ENCODE measurements at places on chromosomes 7 and 10.

GRCh38 chr10:59148701-59149100 lies 27.7 kb upstream of the PHYHIPL start:
- no peak for DNase-seq

DNA sequence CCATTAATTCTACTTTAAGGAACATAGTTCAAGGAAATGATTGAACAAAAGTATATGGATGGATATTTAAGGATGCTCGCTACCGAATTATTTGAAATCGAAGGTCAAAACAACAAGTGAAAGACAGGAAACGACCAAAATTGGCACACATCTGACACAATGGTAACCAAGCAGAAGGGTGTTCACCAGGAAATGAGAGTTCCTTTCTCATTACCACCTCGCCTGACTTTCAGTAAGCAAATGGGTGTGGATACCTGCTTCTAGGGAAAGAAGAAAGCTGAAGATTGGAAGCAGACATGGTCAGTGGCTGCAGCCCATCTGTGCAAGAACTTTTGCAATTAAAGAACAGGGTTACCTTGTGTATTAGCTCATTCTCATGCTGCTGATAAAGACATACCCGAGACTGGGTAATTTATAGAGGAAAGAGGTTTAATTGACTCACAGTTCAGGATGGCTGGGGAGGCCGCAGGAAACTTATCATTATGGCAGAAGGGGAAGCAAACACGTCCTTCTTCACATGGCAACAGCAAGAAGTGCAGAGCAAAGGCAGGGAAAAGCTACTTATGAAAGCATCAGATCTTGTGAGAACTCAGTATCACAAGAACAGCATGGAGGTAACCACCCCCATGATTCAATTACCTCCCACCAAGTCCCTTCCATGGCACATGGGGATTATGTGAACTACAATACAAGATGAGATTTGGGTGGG lies 6.2 kb upstream of the TMEM273 start:
- DNase-seq, result peak; percentile 8

DNA sequence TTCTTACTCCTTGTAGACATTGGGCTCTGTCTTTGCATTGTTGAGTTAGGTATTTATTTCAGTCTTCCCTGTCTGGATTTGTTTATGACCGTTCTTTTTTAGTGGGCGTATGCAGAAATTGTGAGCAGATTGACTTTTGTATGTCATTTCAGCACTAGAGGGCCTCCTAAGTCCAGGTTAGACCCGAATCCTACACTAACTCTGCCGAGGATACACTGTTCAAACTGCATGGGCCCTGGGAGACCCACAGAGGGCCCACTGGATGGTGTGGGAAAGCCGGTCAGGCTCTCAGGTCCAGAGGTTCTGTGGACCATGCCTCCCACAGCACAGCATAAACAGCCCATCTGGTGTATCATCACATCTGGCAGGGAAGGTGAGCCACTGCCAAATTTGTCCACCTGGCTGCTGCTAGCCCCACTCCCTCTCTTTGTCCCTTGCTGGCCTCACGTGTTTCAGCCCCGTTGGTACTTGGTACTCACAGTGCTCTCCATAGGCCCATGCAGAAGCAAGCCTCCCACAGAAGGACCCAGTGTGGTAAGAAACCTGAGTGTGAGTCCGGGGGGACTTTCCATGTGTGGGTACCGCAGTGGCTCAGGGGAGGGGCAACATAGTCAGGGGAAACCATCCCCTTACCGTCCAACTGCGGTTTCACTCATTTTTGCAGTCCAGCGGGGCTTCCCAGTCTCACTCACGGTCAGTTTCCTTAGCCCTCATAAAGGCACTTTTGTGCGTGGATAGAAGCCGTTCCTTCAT lies 112.8 kb downstream of the APBB1IP start:
- DNase-seq, result no peak

DNA sequence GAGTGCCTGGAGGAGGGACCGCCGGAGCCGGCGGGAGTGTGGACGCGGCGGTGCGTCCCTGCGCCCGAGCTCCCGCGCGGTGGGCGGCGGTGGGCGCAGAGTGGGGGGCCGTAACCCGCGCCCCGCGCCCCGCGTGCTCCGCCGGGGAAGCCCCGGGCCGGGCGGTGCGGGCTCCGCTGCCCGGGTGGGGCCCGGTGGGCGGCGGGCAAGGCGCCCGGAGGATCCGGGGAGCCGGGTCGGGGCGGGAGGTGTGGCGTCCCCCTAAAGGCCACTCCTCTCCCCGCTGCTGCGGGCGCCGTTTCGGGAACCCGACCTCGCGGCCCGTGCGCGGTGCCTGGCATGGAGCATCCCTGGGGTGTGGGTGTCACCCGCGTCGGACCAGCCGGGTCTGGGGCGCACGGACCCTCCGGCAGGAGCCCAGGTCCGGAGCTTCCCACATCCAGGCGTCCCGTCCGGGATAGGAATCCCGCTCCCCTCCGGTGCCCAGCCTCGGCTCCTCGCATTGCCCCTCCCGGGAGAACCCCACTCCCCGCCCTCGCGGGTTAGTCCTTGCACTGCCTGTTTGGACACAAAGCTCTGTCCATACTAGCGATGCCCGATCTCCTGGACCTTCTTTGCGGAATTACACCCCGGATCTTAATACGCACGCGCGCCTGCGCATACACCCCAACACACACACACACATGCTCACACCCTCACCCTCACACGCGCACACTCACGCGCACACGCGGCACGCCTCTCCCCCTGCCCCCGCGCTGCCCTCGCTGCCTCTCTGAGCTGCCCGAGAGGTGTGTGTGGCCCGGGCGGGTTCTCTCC lies 723 bp downstream of the MTURN start:
- peak; percentile 66 for DNase-seq

DNA sequence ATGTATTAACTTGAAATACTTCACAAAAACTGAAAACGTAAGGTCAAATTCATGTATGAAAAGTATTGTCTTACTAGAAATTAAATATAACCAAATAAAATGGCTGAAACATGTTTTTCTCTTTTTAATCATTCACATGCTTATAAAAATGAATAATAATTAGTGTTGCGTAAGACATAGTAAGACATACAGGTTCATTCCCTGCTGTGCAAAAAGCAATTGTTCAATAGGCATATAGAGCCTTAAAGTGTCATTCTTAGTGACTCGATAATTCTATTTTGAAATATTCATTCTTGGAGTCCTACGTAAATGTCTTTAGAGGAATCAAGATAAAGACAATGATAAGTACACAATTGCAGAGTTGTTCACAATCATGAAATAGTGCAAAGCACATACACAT lies 337.1 kb downstream of the SUGCT start:
- no peak for DNase-seq

- DNase-seq, result no peak
Measured at GRCh38 chr7:30200591-30200990, 65.8 kb downstream of the MTURN start.

- peak; percentile 39 for DNase-seq
Measured at GRCh38 chr7:5997210-5997808, 11.5 kb downstream of the PMS2 start.

DNA sequence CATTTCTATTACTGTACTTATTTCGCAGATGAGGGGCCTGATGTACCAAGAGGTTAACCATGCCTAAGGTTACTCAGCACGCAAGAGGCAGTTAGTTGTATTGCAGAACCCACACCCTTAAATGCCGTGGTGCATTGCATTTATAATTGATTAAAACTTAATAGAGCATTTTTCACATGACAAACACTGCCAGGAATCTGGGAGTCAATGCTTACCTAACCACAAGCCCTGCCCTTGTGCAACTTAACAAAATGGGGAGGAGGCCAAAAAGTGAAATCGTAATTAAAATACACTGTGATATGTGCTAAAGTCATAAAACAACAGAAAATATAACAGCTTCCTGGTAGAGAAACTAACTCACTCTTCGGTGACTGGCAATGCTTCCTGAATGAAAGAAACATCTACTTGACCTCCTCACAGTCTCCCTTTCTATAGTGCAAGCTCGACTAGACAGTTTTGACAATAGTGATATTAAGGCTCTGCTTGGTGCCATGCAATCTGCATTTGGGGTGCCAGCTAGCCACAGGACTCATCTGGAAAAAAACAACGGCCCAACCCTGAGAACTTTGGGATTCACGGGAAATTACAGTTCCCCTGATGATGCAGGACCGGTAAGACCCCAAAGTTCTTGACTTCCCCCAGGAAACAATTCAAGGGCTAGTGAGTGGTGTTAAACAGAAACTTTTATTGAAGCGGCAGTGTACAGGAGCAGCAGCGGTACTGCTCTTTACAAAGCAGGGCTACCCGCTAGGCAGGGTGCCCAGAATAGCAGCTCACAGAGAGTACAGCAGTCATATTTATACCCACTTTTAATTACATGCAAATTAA lies 612.4 kb downstream of the TNS3 start:
- DNase-seq, result no peak

Measured in activated CD4-positive, alpha-beta memory T cell treated with anti-CD3 and anti-CD28 coated beads for 36 hours (primary cell).